Activated T-helper 1 cell treated with anti-CD3 and anti-CD28 coated beads, Interleukin-2, amount 50 U/mL, for 16 hours (primary cell): ENCODE measurements at places on chromosomes 12 and 14.

GRCh38 chr14:68148276-68148675, 328.7 kb downstream of the RAD51B start:
- no peak for DNase-seq

- DNase-seq: no peak
Measured at GRCh38 chr14:22178333-22178839, 410.6 kb downstream of the DAD1 start.

DNA sequence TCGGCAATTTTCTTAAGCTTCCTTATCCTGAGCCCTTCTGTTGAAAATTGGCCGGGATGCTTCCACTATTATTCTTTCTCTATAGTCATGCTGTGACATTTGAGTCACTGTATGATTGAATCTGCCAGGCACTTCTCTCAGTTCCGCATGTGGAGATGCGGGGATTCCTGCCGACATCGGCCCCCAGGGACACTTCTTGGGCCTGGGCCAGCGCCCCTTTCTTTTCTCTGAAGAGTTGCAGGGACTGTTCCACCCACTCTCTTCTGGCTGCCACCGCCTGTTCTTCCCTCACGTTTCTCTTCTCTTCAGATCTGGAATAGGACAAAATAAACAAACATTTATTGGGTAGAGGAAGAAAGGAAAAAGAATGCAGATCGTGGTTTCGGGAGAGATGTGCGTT, 310.1 kb downstream of the ETNK1 start:
- DNase-seq: no peak

- no peak for DNase-seq
Measured at GRCh38 chr12:47832263-47832933, 12.7 kb upstream of the HDAC7 start.

DNA sequence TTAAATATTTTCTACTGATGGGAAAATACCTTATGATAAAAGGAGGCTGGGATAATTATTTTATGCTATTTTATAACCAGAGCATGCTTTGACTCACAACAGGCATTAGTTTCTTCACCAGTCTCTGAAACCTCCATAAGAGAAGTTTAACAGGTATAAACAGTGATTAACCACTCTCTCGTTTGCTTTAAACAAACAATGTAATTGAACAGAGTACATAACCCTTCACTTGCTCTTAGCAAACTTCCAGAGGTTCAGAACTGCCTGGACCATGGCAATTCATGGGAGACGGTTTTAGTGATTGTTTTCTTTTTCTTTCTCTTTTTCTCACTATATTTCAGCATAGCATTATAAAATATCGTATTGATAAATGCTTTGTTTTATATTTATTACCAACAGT, 35.3 kb downstream of the CFAP251 start:
- DNase-seq: no peak

DNA sequence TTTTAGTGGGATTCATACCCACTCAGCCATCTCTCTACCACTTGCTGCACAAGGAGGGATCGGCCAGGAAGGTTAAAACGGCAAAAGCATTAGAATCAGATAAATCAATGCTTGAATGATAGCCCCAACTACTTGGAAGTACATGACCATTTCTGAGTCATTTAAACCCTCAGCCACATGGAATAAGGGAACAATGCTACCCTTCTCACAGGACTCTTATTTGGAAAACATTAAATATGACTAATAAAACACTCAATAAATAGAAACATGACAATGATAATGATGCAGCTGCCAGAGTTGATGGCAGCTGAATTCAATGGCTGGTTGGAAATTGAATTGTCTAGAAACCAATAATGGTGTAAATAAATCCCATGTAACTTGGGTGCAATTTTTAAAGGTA, 165.4 kb downstream of the FLRT2 start:
- no peak for DNase-seq

- DNase-seq: peak; percentile 82
Measured at GRCh38 chr14:31207755-31208545, at the start of gene HECTD1. TSS of gene HECTD1 (minus strand) at chr14:31207793. CDS start at chr14:31205936, 1,857 bp downstream.

GRCh38 chr12:112418608-112419296, at the start of gene PTPN11:
TSS of gene PTPN11 (plus strand) at chr12:112418947. CDS start at chr12:112419112, 165 bp downstream.
- DNase-seq: peak; percentile 87

DNA sequence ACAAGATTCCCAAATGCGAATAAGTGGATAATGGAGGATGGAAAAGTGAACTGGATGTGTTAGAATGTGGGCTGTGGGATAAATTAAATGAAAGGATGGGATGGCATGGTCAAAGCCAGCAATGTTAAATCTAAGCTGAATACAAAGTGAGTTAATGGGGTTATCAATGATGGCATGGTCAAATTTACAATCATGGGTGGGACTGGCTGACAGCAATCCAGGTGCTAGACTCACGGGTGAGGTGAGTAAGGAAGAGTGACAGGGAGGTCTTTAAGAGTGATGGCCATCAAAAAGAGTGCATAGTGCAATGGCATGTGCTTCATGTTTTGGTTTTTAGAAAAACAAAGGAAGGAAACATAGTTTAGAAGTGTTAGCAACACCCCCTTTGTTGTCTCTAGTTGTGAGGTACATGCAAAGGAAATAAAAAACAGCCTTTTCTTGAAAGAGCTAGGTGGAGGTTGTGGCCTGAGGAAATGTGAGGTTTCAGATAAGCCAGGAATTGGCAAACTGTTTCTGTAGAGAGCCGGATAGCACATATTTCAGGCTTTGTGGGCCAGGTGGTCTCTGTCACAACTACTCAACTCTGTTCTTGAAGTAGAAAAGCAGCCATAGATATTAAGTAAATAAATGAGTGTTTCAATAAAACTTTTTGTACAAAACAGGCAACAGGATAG, 328.7 kb downstream of the RPL10L start:
- no peak for DNase-seq

DNA sequence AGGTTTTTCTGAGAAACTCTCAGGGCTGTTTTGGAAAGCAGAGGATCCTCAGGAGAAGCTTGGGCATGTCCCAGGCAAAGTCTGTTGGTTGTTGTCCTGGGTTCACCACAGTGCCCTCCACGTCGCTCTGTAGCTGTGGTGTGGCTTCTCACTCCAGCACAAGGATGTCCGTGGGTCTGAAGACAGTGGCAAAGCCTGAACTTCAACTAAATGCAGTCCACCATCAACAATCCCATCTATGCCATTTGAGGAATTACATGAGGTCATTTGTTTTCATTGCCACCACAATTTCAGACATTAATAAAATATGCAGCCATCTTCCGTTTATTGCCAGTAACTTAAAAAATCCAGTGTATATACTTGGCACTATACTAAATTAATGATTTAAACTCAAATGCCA, 272.1 kb downstream of the LRIG3 start:
- no peak for DNase-seq

DNA sequence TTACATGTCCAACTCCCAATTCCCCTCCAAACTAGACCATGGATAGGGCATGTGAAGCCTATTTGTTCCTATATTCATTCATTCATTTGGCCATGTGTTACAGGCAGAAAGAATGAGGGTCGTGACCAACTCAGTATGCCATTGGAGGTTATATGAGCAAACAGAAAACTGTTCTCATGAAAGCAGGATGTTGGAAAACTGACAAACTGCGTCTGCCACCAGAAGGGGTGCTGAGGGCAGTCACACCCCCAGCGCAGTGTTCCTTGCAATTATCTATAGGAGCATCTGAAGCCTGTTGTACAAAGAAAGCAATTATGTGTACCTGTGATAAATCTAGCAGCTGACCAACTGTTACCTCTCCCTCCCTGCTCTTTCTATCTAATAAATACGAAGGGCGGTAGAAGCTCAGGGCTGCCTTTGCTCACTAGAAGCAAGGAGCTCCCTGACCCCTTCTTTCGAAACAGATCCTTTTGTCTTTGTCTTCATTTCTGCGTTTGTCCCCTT, 21.1 kb downstream of the ENTPD5 start:
- DNase-seq: no peak

DNA sequence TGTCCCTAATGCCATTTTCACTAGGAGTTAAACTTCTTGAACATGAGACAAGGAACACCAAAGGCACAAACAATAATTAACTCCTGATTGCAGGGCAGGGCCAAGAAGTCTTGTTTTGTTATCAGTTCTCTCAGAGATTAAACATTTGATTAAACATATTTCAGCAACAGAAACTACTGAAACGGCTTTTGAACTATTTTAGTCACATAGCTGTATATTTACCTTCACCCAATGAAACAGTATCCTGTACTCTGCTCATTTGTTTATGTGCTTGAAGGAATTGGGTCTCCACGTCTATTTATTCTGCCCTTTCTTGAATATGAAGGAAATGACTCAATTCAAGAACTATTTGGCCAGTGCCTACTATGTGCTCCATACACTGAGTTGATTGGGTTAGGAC, 51.3 kb upstream of the PTCSC3 start:
- DNase-seq: no peak

DNA sequence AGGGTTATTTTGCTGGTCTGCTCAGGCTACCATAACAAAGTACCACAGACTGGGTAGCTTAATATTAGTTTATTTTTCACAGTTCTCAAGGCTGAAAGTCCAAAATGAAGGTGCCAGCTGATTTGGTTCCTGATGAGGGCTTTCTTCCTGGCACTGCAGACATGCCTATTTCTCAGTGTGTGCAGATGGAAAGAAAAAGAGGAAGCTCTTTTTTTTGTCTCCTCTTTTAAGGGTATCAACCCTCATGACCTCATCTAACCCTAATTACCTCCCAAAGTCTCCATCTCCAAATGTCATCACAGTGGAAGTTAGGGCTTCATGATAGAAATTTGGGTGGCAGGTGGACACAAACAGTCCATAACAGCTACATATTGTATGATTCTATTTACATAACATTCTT, 25.0 kb upstream of the POLR3B start:
- no peak for DNase-seq

- DNase-seq: no peak
Measured at GRCh38 chr14:24816011-24816928, 182.3 kb upstream of the GZMB start.

DNA sequence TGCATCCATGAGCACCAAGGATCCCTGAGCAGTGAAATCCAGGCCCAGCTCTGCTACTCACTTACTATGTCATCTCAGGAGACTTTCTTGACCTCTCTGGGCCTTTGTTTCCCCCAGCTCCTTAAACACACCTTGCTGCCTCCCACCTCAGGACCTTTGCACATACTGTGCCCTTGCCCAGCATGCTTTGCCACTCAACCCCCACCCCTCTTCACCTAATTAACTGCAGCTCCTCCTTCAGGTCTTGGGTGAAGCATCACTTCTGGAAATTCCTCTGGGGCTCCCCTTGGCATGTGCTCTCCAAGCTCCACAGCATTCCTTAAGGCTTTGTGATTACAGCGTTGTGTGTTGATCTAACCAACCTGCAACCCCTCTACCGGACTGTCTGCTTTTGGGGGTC, 15.9 kb downstream of the WSCD2 start:
- no peak for DNase-seq

DNA sequence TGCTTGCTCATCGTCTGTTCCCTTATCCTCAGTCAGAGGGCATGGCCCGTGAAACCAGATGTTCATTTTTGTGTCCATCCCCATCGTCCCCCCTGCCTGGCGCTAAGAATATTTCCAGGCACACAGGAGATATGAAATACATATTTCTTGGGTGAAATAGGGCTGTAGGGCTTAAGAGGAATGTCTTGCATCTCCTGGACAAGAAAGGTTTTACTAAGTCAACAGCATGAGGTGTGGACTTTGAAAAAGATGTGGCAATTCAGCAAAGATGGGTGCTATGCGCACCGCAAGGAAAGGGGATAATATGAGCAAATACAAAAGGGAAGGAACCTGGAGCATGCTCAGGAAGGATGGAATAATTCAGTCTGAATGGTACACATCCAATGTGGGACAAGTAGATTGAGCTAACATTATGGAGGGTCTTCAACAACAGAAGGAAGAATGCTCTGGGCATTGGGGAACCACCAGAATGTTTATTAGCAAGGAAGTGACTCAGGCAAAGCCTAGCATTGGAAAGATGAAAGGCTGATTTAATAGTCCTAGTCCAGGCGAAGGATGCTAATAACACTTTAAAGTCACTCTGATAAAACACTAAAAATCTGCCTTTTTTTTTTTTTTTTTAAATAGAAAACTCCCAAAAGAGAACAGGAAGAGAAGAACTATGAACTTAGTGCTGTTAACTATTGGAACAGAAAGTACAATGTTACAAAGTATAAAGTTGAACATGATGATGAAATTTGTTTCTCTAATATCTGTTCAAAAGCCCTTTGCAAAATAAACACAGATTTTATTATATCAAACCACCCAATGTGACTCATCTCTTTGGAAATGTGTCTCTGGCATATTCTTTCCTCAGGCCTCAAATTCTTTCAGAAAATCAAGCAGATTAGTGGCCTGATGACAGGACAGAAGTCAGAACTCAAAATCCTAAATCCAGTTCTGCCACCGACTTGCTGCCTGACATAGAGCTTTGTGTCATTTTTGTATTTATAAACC, 449.5 kb downstream of the BCAT1 start:
- DNase-seq: no peak

- DNase-seq: no peak
Measured at GRCh38 chr14:75274899-75275569, 3.6 kb upstream of the FOS start.

- no peak for DNase-seq
Measured at GRCh38 chr12:53005215-53005985, 856 bp upstream of the EIF4B start.

DNA sequence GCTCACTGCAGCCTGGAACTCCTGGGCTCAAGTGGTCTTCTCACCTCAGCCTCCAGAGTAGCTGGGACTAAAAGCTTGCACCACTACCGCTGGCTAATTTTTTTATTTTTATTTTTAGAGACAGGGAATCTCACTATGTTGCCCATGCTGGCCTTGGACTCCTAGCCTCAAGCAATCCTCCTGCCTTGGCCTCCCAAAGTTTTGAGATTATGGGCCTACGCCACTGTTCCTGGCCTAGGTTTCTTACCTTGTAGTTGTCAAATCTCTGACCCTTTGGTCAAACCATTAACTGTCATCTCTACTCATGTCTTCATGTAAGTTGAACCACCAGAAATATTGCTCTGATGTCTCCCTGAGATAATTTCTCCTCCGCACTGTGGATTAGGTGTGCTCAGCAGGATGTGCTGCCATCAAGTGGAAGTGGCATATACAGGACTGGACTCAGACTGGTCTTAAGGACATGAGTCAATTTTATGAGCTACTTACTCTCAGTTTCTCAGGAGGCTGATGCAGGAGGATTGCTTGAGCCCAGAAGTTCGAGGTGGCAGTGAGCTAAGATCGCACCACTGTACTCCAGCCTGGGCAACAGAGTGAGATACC, 28.5 kb downstream of the ACTR6 start:
- DNase-seq: no peak

GRCh38 chr12:101074940-101075680, 134.9 kb downstream of the SLC5A8 start:
- no peak for DNase-seq

- DNase-seq: no peak
Measured at GRCh38 chr12:110366321-110367142, 37.0 kb downstream of the ANAPC7 start.

GRCh38 chr14:101200650-101201516, 297.4 kb upstream of the RTL1 start:
- no peak for DNase-seq

GRCh38 chr14:61332658-61333029, 11.3 kb downstream of the PRKCH start:
- DNase-seq: no peak

- no peak for DNase-seq
Measured at GRCh38 chr14:64296561-64296960, 2.4 kb upstream of the ESR2 start.

GRCh38 chr12:47023953-47024352, 55.5 kb upstream of the PCED1B start:
- no peak for DNase-seq
